ENCODE measurements at places on chromosomes 3 and 15.
A peak's percentile ranks its signal among the peaks of the same experiment; 100 is the strongest.

- no peaks in the 10 kb centered on the region for H3K36me3 ChIP-seq
- no peak overlapping the region for H3K27ac ChIP-seq
- no peak for DNase-seq
- H3K4me1 ChIP-seq, result no peaks in the 10 kb centered on the region
Measured at GRCh38 chr3:46512191-46512749, 14.5 kb downstream of the RTP3 start.

DNA sequence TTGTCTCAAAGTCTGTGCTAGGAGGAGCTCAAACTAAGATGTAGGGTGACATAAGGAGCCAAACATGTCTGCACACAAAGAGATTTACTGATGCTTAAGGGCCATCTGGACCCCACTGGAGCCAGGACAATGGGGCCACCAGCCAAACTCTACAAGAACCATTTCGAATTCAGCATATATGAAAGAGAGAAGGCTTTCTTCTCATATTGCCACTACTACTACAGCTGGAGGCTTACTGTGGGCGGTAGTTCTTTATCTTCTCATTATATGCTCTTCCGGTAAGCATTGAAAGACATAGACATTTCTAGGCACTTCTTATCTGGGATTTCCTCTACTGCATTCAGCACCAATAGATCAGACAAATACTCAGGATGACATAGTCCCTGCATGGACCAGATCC lies 404.4 kb upstream of the PROK2 start:
- no peaks in the 10 kb centered on the region for H3K27me3 ChIP-seq
- no peak overlapping the region for H3K27ac ChIP-seq
- H3K4me1 ChIP-seq, result peaks cover 14% of the 10 kb centered on the region
- no peaks in the 10 kb centered on the region for H3K36me3 ChIP-seq
- H3K4me3 ChIP-seq, result no peak overlapping the region
- no peak for DNase-seq

DNA sequence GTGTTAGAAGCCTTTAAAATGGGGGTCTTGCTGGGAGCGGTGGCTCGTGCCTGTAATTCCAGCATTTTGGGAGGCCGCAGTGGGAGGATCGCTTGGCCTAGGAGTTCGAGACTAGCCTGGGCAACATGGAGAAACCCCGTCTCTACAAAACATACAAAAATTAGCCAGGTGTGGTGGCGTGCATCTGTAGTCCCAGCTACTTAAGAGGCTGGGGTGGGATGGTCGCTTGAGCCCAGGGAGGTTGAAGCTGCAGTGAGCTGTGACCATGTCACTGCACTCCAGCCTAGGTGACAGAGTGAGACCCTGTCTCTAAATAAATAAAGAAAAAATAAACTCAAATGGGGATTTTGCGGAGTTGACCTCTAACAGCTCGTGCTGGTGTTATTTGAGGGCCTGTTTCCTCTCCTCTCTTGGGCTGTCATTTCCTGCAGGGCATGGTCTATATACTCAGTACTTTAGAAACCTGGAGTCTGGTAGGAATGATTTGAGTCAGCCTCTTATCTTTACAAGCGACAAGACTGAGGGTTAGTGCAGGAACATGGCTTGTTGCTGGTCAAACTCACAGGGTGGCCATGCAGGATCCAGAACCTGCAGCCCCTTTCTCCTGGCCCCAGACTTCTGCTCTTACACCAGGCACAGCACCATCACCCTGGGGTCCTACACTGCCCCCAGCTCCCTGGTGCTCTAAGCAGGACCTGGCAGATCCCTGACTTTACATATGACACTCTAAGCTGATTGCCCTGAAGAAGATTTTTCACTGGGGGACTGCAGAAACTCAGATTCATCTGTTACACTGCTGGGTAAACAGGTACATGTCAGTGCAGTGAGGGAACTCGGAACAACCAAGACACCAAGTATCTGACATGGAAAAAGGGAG lies 15.1 kb downstream of the EHD4 start:
- DNase-seq, result no peak
- no peaks in the 10 kb centered on the region for H3K4me1 ChIP-seq
- H3K27me3 ChIP-seq, result no peaks in the 10 kb centered on the region
- H3K36me3 ChIP-seq, result peaks cover 26% of the 10 kb centered on the region
- H3K27ac ChIP-seq, result no peak overlapping the region
- no peak overlapping the region for H3K4me3 ChIP-seq

DNA sequence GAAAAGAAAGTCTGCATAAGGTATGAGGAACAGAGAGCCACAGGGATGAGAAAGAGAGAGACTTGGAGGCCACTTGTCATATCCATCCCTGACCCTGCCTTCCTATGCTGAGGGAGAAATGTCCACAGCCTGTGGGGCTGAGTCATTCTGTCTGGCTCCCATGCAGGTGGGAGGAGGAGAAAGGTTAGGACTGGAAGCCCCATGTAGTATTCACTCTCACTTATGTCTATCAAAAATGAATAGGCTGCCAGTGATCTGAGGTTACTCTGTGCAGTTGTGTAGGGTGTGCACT lies 71.3 kb downstream of the RAB11A start:
- H3K4me3 ChIP-seq, result no peak overlapping the region
- H3K27ac ChIP-seq, result no peak overlapping the region
- DNase-seq, result no peak
- no peaks in the 10 kb centered on the region for H3K27me3 ChIP-seq
- H3K36me3 ChIP-seq, result no peaks in the 10 kb centered on the region

- no peak overlapping the region for H3K4me3 ChIP-seq
- no peak overlapping the region for H3K27ac ChIP-seq
- H3K36me3 ChIP-seq, result no peaks in the 10 kb centered on the region
- peaks cover 6% of the 10 kb centered on the region for H3K4me1 ChIP-seq
Measured at GRCh38 chr15:29410338-29410737, 140.7 kb upstream of the NSMCE3 start.

DNA sequence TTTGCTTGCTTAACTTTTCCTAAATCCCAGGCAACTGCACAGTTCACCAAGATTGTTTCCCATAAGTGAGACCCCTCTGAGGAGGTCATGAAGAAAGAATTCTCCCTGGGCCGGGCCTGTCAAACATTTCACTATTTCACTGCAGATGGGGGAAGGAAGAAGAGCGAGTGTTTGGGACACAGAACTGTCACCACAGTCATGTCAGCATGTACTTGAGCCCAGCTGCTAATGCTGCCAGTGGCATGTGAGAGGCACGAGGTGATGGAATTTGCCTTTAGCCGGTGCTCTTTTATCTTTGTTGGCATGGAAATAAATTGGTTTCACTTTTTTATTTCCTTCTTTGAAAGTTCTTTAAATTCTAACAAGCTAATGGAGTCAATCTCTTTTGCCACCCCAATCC lies 277.9 kb upstream of the GADL1 start:
- H3K4me1 ChIP-seq, result no peaks in the 10 kb centered on the region
- H3K36me3 ChIP-seq, result no peaks in the 10 kb centered on the region
- H3K4me3 ChIP-seq, result no peak overlapping the region
- no peak overlapping the region for H3K27ac ChIP-seq
- DNase-seq, result no peak

GRCh38 chr15:58483376-58483775 lies 51.6 kb downstream of the LIPC start:
- peaks cover 24% of the 10 kb centered on the region for H3K4me1 ChIP-seq
- no peak for DNase-seq
- no peak overlapping the region for H3K27ac ChIP-seq
- no peaks in the 10 kb centered on the region for H3K36me3 ChIP-seq

DNA sequence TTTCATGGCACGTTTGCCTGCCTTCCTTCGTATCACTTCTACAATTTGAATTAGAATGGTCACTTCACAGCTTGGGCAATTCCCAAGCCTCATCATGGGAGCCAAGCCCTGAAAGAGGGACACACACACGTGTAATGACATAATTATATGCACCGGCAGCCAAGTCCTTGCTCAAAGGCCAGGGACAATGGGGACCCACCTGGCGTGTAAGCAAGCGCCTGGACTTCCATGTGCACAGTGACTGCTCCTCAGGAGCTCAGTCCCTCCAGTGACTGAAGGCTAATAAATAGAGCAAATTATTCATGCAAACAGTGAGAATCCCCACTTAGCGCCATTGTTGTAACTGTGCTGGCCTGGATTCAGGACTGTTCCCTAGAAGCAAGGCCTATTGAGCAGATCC lies 115.1 kb downstream of the DNAJB8 start:
- no peak for DNase-seq
- no peak overlapping the region for H3K4me3 ChIP-seq
- H3K36me3 ChIP-seq, result peaks cover 28% of the 10 kb centered on the region
- no peak overlapping the region for H3K27ac ChIP-seq
- no peaks in the 10 kb centered on the region for H3K4me1 ChIP-seq
- H3K27me3 ChIP-seq, result no peaks in the 10 kb centered on the region

DNA sequence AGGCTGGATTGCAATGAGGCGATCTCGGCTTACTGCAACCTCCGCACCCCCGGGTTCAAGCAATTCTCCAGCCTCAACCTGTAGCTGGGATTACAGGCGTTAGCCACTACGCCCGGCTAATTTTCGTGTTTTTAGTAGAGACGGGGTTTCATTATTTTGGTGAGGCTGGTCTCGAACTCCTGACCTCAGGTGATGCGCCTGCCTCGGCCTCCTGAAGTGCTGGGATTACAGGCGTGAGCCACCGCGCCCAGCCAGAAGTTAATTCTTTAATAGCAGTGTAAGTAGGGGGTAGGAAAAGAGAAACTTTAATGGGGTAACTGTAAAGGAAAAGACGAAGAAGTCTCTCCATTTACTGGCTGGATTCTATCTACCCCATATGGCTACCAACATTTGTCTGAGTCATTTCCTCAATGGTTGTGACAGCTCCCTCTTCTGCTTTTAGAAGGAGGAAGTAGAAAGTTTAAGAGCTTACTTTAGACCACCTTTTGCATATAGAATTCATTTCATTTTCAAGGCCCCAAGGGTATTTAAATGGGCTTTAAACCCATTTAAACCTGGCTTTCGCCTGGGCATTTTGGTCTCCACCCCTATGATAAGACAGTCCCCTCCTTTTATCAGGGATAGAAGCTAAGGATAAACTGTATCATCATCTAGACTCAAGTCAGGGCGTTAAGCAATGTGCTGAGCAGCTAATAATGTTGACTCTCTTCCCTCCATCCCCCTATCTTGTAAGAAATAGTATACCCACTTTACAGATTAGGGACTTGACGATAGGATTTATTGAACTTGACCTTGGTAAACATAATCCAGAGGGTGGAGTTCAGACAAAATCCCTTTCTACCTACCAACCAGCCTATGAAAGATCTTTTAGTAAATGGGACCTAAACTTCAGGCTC lies 1.1 kb upstream of the CDV3 start:
- peak overlapping the region; percentile 33 for H3K4me3 ChIP-seq
- no peaks in the 10 kb centered on the region for H3K27me3 ChIP-seq
- H3K36me3 ChIP-seq, result peaks cover 21% of the 10 kb centered on the region

- H3K36me3 ChIP-seq, result no peaks in the 10 kb centered on the region
- no peaks in the 10 kb centered on the region for H3K4me1 ChIP-seq
- no peak for DNase-seq
- no peak overlapping the region for H3K4me3 ChIP-seq
- H3K27ac ChIP-seq, result no peak overlapping the region
Measured at GRCh38 chr15:95170561-95171380, 939.4 kb downstream of the MCTP2 start.

DNA sequence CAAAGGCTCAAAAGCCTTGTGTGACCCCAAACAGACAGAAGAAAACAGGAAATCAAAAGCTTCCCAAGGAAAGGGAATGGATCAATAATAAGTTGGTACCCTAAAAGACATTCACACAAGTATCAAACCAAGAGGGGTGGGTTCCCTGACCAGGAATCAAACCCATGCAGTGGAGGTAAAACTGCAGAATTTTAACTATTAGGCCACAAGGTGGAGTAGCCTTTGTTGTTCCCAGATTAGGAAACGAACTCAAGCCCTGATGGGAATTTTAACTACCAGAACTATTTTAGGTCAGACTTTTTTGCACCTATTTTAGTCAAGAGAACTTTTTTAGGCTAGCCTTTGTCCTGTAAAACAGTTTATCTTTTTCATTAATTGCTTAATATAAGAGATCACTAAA lies 31.4 kb downstream of the SETMAR start:
- peaks cover 6% of the 10 kb centered on the region for H3K36me3 ChIP-seq
- no peak overlapping the region for H3K27ac ChIP-seq
- H3K4me3 ChIP-seq, result no peak overlapping the region
- H3K4me1 ChIP-seq, result no peaks in the 10 kb centered on the region
- no peaks in the 10 kb centered on the region for H3K27me3 ChIP-seq

- no peak for DNase-seq
- no peaks in the 10 kb centered on the region for H3K4me1 ChIP-seq
- H3K27ac ChIP-seq, result no peak overlapping the region
- H3K36me3 ChIP-seq, result no peaks in the 10 kb centered on the region
- no peaks in the 10 kb centered on the region for H3K27me3 ChIP-seq
Measured at GRCh38 chr3:152823781-152824180, 11.2 kb upstream of the P2RY1 start.

- DNase-seq, result no peak
- no peaks in the 10 kb centered on the region for H3K4me1 ChIP-seq
- H3K27ac ChIP-seq, result no peak overlapping the region
- H3K4me3 ChIP-seq, result no peak overlapping the region
- no peaks in the 10 kb centered on the region for H3K27me3 ChIP-seq
- no peaks in the 10 kb centered on the region for H3K36me3 ChIP-seq
Measured at GRCh38 chr15:38876211-38876610, 311.6 kb upstream of the RASGRP1 start.

DNA sequence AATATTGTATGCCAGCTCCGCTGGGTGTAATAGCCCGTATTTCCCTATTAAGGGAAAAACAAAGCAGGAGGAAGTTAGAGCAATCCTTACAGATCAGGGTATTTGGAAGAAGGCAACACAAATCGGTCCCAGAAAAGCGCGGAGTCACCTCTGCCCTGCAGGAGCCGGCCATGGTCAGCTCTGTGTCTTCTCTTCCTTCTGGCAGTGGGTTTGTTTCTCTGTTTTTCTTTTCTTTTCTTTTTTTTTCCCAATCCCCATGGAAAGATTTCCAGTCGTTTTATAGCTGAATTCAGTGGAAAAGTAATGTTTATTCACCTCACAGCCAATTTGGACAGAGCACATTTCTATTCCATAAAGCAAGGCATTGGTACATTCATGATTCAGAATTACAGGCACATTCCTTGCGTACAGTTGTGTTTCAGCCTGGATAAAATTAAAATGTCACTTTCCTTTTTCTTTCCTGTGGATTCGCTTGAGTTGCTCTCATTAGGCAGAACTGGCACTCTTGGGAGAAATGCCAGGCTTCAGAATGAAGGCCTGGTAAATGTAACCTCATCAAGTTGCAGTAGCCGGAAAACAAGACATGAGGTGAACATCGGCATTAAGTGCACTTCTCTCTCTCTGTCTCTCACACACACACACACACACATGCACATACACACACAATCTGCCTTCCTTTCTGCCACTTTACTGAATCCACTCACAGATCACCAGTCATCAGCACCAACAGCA lies 204.5 kb upstream of the UBE2E1 start:
- H3K36me3 ChIP-seq, result no peaks in the 10 kb centered on the region
- no peaks in the 10 kb centered on the region for H3K27me3 ChIP-seq
- H3K4me3 ChIP-seq, result no peak overlapping the region
- no peaks in the 10 kb centered on the region for H3K4me1 ChIP-seq

DNA sequence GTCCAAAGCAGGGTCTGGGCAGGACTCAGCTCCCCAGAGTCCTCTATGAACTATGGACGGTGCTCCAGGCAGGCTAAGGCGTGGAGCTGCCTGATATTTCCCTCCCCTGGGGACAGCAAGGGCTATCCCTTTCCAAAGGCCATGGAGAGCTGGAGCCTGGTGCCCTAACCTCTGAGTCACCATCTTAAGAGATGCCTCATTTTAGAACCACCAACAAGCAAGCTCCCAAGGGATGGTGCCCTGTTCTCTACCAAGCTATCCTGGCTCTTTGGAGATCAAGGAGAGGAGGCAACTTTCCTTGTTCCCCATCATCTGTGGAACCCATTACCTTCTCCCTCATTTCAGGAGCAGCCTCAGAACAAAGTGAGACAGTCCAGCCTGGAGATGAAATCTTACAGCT lies 15.7 kb downstream of the STARD5 start:
- peaks cover 70% of the 10 kb centered on the region for H3K36me3 ChIP-seq
- peaks cover 66% of the 10 kb centered on the region for H3K4me1 ChIP-seq
- H3K27ac ChIP-seq, result no peak overlapping the region
- no peaks in the 10 kb centered on the region for H3K27me3 ChIP-seq
- no peak overlapping the region for H3K4me3 ChIP-seq

All from CD14-positive monocyte (primary cell).